ENCODE measurements at places on chromosomes 5 and 9.

DNA sequence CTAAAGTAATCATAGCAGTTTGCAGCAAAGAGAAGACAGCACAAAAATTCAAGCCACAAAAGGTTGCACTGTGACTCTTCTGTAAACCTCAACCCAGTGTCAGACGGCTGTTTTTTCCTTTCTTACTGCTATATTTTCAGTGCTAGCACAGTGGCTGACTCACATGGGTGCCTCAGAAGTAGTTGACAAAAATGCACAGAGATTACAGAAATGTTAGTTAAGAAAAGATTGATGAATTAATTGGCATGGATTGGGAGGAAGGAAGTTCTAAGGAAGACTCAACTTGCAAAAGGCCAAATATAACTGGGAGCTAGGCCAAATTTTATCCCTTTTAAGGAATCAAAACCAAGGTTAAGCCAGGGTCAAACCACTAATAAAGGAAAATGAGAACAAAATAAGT, 43.7 kb upstream of the ITGA1 start:
- no peak for DNase-seq

DNA sequence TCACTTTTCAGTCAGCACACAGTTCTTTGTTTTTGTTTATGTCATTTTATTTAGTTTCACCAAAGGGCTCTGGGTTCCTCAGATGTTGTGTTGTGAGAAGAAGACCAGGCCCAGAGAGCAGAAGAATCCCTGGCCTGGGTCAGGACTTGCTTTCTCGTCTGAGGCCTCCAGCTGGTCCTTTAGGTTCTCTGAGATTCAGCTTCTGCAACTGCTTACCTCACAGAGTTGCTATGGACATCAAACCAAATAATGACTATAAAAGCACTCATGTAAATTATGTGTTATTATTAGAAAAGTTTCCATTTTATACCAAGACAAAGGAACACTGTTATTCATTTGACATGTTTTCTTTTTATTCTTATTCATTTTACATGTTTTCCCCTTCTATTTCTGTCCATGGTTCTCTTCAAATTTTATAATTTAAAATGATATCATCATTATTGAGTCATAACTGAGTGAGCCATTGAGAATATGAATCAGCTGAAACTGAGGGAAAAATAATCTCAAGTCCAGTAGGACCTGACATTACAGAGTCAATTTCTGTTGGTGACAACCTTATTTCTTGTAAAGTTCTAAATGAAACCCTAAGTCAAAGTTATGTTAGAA, 44.0 kb upstream of the GLRX start:
- DNase-seq, result no peak

- no peak for DNase-seq
Observed at GRCh38 chr9:99835142-99835541, 13.5 kb downstream of the NR4A3 start.

DNA sequence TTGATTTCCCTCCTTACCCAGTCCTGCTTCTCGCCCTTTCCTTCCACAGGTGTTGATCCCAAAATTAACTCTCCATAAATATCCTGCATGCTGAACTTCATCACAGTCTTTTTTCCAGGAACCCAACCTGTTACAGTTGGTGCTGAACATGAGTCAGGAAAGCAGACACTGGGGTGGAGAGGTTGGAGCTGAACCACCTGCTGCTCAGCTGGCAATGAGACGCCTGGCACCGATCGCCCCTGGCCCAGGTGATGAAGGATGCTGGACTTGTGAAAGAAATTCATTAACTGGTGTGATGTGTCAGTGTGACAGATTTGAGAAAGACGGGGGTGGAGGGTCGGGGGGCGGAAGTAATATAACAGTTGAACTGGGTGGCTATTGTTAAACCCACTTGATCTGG, 30.6 kb downstream of the CPLX2 start:
- no peak for DNase-seq

- DNase-seq, result no peak
Observed at GRCh38 chr5:16628376-16628775, 11.6 kb upstream of the RETREG1 start.

GRCh38 chr9:114910541-114910940, 19.9 kb downstream of the TNFSF8 start:
- DNase-seq, result no peak

DNA sequence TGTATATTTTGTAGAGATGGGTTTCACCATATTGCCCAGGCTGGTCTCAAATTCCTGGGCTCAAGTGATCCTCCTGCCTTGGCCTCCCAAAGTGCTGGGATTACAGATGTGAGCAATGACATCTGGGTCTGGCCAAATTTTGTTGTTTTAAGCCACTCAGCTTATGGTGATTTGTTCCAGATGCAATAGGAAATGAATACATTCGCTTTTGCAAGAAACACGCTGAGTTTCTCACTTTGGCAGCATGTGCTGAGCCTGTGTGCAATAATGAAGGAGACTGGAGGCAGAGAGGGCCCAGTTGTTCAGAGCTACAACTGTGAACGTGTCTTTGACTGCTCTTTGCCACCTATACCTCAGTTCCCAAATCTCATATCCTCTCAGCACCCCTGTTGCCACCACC, 56.4 kb downstream of the KIF4B start:
- DNase-seq, result no peak

- no peak for DNase-seq
Observed at GRCh38 chr9:18007621-18008020, 428.8 kb downstream of the SH3GL2 start.

- no peak for DNase-seq
Observed at GRCh38 chr5:146644831-146645230, 128.8 kb upstream of the GPR151 start.

GRCh38 chr9:71719562-71719961, 48.8 kb downstream of the CEMIP2 start:
- DNase-seq, result no peak

Measured in amygdala (tissue), 56 donors.